Right cardiac atrium (tissue), 5 donors: ENCODE measurements at places on chromosomes 16 and 17.

DNA sequence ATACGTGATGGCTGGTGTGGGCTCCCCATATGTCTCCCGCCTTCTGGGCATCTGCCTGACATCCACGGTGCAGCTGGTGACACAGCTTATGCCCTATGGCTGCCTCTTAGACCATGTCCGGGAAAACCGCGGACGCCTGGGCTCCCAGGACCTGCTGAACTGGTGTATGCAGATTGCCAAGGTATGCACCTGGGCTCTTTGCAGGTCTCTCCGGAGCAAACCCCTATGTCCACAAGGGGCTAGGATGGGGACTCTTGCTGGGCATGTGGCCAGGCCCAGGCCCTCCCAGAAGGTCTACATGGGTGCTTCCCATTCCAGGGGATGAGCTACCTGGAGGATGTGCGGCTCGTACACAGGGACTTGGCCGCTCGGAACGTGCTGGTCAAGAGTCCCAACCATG is 5.6 kb downstream of the MIEN1 start:
- peak; percentile 53 for DNase-seq

GRCh38 chr17:49564638-49565037 is 11.0 kb upstream of the NXPH3 start:
- no peak for DNase-seq

- no peak for DNase-seq
Measured at GRCh38 chr16:69166946-69167930, 19.7 kb upstream of the SNTB2 start.

- DNase-seq = no peak
Measured at GRCh38 chr17:48294806-48295361, 135.1 kb downstream of the SKAP1 start.

DNA sequence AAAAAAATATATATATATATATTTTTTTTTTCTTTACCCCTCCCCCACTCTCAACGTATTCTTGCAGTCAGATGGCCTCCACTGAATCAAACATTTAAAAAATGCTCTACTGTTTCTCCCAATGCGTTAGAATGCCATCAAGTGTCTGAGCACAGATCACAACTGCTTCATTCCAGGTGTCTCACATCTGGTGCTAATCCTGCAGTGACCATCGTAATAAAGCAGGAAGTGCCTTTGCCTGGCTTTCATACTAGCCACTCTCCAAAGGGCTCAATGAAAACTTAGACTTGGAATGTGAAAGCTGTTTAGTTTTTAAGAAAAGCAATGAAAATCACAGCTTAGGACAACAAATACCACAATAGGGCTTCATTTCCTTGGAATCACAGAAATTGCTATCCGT is 37.2 kb downstream of the SKAP1 start:
- no peak for DNase-seq

DNA sequence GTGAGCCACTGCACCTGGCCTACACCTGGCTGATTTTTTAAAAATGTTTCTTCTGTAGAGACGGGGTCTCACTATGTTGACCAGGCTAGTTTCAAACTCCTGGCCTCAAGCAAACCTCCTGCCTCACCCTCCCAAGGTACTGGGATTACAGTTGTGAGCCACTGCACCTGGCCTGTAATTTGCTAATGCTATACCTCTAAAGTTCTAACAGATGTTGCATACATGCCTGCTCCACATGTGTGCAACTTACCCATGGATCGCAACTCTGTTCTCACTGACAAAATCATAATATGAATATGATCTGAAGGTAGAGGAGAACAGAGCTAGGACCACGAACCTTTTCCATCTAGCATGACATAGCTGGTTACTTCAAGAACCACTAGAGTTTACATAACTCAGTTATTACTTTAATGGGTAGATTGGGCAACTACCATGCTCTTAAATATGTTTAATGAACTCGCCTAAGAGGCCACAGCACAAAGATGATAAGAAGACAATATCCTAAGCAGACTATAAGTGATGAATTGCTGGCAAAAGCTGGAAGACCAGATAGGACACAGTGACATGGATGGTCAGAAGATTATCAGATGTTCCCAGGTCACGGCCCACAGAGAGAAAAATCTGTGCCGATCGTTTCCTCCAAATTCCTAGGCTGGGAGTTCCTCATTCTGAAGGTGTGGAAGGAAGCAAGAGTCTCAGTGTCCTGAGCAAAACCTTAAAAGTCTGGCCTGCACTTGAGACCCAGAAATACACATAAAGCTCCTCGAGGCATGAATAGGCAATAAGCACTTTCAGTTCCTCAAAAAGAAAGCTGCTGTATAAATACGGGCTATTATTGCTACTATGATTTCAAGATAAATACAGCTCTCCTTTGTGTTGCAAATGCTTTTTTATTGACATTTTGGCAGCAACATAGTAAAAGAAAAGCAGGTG is 53.6 kb upstream of the ICAM2 start:
- no peak for DNase-seq
